ENCODE measurements at places on chromosomes 3 and 15.

- no peak for DNase-seq
Measured at GRCh38 chr3:69090021-69090420, 5.3 kb downstream of the ARL6IP5 start.

DNA sequence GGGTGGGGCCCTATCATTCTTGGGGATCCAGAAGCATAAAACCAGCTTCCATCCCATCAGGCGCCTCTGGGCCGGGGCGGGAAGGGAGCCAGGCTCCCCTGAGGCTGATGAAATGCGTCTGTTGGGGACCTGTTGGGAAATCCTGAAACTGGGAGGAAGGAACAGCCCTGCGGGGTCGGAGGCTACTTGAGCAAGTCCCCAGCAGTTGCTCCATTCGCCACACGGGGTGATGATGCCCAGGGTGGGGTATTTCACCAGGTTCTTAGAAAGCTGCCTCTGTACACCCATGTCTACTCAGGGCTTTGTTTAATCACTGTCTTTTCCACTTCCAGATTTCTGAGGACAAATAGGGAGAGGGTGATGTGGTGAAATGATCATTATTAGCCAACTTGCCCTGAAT lies 25.4 kb upstream of the TSEN2 start:
- DNase-seq = no peak

GRCh38 chr3:41674449-41674848 lies 287.5 kb downstream of the ULK4 start:
- no peak for DNase-seq

- DNase-seq = peak; percentile 51
Measured at GRCh38 chr15:88897456-88898194, 2.3 kb upstream of the HAPLN3 start.

DNA sequence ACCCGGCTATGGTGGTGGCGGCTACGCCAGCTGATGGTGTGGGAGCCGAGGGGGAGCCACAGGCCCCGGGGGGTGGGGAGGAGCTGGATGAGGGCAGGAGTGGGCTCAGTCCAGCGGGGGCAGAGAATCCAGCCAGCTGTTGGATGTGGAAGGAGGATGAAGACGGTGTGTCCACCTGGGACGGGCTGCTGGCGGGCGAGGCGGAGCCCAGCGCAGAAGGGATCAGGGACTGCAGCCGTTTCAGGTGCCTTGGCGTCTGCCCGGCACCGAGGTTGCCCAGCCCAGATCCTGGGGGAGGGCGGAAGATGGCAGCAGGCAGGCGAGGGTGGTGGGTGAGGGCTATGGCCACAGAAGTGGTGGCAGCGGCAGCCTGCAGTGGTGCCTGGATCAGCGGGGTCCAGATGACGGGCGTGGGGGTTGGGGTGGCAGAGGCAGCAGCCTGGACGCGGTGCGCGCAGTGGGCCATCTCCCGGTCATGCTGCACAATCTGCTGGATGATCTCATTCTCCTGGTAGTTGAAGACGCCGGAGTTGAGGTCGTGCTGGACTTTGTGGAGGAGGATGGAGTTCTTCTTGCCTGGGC lies 45.3 kb downstream of the HCN4 start:
- DNase-seq = no peak

DNA sequence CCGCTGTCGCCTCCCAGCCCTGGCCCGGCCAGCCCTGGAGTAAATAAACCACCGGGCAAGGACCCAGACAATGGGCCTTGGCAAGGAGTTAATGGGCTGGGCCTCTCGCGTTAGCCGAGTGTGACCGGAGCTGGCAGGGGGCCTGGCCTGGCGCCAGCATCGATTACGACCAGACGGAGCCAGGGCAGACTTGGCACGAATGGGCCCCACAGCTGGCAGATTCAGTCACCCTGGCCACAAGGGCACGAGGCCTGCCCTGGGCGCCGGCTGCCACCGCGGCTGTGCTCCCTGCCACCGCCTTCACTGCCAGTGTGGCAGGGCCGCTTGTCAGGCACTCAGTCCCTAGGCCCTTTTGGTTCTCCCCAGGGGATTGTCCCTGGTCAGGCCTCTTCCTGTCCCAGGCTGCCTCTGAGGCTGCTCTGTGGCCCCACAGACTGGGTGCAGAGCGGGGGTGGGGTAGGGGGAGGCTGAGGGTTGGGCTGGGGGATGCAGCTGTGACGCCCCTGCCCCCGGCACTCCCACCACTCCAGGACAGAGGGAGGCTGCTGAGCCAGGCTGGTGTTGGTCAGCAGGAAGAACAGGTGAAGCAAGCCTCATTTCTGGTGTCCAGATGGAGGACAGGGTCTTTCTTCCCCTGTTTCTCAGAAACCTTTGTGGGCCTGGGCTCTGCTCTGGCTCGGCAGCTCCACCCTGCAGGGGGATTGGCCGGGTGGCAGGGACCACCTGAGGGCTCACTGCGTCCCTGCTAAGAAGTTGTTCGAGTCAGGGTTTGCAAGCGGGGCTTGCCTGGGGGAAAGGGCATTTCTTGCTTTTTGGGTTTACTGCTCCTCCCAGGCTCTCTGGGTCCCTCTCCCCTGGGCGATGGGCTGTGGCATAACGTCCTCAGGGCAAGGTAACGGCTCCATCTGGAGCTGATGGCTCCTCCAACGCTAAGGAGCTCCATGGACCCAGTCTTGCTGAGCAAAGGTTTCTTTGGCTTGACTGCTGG lies 30.5 kb upstream of the SRP14 start:
- peak; percentile 55 for DNase-seq

DNA sequence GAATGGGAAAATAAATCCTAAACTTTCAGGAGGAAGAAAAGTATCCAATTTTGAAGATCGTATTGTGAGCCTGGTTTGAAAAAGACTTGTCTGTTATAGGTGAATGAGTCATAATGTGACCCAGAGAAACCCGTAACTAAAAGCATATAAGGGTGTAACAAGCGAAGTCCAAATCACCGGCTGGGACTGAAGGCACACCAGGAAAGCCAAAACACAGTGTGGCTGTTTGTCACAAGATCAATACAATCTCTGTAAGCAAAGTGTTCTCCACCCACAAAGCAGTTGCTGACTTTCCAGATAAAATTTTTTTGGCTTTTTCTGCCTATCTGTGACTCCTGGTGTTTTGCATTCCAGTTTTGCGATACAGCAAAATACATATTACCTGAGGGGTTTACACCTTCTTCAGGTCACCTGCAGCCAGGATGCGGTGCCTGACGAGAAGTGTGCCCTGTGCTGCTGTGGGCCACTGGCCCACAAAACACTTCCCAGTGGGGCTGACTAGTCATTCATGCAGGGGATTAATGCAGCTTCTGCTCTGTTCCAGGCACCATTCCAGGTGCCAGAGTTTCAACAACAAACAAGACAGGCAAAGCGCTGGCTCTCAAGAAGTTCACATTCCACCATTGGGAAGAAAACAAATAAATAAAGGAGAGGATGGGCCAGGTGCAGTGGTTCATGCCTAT lies 14.4 kb downstream of the HES1 start:
- DNase-seq = no peak

- no peak for DNase-seq
Measured at GRCh38 chr3:184345317-184346144, 8.1 kb downstream of the FAM131A start.

- DNase-seq = no peak
Measured at GRCh38 chr15:48472756-48473155, 141.5 kb downstream of the DUT start.

DNA sequence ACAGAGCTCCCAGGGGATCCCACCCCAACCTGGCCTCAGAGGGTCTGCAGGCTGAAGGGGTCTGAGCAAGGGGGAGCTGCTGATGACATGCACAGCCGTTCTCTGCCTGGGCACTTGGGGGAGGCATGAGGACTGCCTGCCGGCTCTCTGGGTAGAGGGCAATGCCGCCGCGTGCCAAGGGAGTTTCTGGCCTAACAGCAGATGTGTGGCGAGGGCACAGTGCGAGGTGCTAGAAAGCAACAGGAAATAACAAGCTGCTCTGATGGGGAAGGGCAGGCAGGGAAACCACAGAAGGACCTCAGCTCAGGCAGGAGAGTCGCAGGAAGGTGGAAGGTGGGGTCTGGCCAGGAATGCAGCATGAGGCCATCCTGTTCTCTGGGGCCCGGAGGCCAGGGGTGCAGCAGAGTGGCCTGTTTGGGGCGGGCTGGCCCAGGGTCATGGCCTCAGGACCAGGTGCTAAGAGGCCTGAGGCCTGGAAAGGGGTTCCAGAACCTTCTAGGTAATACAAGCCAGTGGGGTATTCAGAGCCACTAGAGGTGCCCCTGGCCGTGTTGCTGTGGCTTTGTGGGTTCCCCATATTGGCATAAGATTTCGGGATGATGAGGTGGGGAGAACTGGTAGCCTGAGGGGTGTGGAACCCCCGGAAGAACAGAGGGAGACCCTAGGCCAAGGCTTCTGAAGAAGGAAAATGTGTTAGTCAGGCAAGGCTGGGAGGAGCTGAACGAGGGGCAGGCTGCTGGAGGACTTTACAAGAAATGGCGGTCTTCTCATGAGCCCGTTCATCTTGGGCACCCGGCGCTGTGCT lies 41.2 kb downstream of the RGMA start:
- DNase-seq = no peak

- no peak for DNase-seq
Measured at GRCh38 chr3:104519468-104520227, 847.1 kb upstream of the ALCAM start.

DNA sequence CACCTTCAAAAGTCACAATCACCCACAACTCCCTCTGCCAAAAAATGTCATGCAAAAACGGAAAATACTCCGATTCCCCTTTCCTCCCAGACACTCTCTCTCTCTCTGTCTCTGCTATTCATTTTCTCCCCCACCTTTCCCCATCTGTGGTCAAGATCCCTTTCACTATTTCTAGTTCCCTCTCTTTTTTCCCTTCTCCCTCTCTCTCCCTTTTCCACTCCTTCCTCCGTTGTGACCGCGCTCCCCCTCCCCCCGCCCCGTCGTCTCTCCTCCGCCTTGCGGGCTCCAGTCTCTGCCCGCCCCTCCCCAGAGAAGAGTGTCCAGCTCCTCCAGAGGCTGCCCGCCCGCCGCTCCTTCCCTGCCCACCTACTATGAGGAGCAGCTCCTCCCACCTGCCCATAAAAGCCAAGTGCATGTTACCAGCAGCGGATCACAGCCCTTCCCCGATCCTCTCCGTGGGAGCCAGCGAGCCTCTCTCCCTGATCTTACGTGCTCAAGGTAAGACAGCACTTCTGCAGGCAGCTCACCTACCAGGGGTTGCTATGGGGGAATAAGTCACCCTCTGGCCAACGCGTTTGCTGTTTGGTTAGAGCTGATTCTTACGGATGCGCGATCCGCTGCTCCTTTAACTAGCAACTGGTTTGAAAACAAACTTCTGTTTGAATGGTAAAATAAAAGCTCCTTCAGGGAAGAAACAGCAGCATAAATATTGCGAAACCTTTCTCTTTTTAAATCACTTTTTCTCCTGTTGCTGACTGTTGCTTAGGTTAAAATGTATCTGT lies at the start of gene COL8A1:
TSS of gene COL8A1 (plus strand) at position 428 of the 782 bp plus-strand sequence. CDS start 152,089 bp downstream, outside the sequence.
- DNase-seq = no peak

- no peak for DNase-seq
Measured at GRCh38 chr15:35436422-35436821, 109.5 kb downstream of the DPH6 start.
